ENCODE measurements at places on chromosomes 2 and 18.
A peak's percentile ranks its signal among the peaks of the same experiment; 100 is the strongest.

DNA sequence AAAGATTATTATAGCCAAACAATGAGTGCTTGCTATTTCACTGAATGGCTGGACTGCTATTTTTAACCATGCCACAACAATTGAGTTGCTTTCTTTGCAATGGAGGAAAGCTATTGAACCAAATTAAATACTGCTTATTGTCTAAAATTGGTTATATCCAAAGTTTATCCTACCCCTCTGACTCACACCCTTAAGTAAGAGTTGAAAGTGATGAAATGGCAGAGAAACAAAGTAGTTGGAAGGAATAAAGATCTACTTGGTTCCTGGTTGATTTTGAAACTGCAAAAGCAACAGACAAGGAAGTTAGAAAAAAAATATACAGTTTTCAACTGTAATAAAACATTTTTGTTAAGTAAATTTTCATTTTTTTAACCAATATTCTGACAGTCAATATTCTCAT, 47.5 kb downstream of the EML4 start:
- peak; percentile 59 for DNase-seq

GRCh38 chr2:176680916-176681516, 411.8 kb downstream of the MTX2 start:
- DNase-seq = peak; percentile 47

DNA sequence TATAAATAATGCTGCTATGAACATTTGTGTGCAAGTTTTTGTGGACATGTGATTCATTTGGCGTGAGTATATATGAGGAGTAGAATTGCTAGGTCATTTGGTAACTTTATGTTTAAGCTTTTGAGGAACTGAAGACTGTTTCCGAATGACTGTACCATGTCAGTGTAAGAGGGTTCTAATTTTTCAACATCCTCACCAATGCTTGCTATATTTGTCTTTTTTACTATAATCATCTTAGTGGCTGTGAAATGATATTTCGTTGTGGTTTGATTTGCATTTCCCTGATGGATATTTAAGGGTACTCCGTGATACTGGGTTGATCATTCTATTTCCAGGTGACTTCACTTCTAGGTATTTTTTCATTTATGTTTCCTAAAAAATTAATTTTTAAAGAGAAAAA, 241.1 kb downstream of the BCL2 start:
- no peak for DNase-seq

DNA sequence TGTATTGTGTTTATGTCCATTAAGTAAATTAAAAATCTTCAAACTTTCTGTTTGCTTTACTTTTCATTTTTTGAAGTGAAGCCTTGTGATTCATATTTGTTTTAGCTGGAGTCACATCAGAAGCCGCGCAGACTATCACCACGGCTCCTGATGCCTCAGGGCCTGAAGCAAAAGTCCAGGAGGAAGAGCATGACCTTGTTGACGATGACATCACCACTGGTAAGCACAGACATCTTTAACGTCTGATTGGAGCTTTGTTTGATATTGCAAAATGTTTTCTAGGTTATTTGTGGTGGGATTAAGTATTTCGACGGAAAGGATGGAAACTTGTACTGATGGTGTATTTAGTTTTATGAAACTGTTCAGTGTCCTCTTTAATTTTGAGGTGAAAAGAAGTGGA, 164.8 kb downstream of the WDR7 start:
- peak; percentile 41 for DNase-seq

DNA sequence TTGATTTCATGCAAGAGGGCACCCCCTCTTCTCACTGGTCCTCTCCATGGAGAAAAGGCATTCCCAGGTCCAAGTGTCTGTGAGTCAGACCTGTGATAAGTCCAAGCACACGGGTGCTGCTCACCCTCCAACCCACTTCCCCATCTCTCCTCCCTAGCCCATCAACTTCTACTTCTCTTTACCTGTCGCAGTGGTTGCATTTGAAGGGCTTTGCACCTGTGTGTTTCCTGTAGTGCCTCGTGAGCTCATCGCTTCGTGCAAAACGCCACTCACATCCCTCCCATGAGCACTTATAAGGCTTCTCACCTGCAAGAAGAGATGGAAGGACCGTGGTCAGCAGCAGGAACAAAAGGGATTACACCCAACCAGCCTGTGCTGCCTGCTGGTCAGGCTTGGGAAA, 77.5 kb downstream of the KLF7 start:
- DNase-seq = no peak

- no peak for DNase-seq
These were observed 171.2 kb downstream of the HAUS1 start for GRCh38 chr18:46275370-46275769.

DNA sequence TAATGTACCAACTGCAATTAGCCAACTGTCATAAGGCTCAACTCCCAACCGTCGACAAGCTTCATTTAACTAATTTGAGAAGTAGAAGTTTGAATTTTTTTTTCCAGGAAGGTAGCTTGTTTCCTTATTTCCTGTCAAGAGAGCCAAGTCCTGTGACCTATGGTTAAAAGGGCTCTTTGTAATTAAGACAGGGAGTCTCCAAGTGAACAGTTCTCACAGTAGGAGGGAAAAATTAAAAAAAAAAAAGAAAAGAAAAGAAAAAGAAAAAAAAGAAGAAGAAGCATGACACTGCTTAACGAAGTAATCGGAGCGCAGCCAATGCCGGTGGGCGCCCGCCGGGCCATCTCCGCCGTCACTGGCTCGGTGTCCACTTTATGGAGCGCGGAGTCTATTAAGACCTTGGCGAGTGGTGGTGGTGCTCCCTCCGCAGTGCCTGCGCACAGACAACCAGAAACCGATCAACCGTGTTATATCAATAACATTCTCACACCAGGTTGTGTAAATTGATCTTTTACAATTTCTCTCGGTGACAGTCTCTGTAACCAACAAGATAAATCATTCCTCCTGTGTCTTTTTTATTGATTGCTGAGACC, 197.2 kb upstream of the POU3F3 start:
- DNase-seq = no peak

DNA sequence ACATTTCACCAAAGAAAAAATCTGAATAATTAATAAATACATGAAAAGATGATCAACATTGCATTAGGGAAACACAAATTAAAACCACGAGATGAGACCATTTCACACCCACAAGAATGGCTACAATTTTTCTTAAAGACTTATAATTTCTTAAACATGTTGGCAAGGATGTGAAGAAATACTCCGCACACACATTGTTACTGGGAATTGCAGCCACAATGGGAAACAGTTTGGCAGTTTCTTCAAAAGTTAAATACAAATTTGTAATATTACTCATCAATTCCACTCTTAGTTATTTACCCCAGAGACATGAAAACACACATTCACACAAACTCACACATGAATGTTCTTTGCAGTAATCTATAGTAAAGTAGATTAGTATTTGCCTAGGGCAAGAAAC, 363.3 kb upstream of the SMIM21 start:
- no peak for DNase-seq

- DNase-seq = peak; percentile 80
These were observed 278.2 kb downstream of the IKZF2 start for GRCh38 chr2:212873256-212873655.

GRCh38 chr18:23259701-23260681, 124.7 kb downstream of the CABLES1 start:
- DNase-seq = peak; percentile 62

DNA sequence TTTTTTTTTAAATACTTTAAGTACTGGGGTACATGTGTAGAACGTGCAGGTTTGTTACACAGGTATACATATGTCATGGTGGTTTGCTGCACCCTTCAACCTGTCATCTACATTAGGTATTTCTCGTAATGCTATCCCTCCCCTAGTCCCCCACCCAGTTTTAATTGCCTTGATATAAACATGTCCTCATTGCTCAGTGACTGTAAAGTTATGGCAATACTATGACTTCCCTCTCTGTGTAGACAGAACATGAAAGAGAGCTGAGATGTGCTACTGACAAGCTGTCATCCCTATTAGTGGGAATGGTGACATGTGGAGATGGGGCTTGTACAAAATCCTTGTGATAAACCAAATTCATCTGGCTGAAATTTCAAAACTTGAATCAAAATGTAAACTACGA, 449.7 kb upstream of the TRIB2 start:
- no peak for DNase-seq

DNA sequence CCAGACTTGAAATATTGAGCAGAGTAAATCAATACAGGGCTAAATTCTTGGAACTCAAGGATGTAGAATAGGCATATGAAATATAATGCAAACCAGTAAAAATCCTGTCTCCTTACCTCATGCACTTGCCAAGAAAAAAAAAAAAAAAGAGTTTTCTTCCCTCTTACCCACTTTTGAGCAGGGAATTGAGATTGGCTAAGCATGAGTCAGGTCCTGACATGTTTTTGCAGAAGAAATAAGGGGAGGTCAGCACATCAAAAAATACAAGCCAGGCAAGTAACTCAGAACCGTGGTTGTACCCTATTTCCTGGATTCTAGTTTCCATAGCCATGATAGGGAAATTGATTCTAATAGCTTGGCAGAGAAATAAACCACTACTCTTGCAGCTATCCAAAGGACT, 1526.7 kb downstream of the LRP1B start:
- peak; percentile 11 for DNase-seq

DNA sequence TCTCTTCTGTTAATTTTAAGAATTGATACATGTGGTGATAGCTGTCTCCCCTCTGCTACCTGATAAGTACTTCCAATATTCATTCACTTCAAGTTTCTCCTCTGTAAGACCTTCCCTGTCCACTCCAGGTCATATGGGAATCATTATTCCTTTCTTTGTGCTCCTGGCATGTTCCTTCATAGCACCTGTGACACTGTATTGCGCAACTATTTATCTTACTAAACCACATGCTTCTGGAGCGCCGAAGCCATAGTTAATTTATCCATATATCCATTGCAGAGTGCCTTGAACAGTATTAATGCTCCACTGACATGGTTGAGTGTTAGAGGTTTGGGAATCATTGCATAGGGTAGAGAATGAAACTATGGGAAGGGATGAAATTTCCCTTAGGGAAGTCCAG, 7.9 kb upstream of the PRKD3 start:
- peak; percentile 15 for DNase-seq

- no peak for DNase-seq
These were observed 151.3 kb downstream of the UBR3 start for GRCh38 chr2:169978402-169979017.

- DNase-seq = no peak
These were observed 123.5 kb downstream of the MYO5B start for GRCh38 chr18:50071397-50071796.

GRCh38 chr2:74005786-74006185, 21.1 kb downstream of the TET3 start:
- no peak for DNase-seq

DNA sequence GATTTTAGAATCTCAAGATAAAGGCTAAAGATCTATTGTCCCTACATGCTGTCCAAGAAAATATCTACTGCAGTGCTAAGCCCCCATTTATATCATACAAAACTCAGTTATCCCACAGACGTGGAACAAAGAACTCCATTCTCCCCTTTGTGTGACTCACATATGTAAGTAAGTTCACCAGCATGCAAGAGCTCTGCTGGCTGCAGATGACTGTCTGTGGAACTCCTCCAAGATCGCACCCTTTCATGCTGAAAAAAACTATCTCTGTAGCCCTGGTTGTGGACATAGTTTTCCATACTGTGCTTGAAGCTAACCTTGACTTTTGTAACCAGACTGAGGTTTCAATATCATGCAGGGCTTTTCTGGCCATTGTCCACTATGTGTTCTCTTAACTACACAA, 207.1 kb downstream of the ZNF521 start:
- no peak for DNase-seq

DNA sequence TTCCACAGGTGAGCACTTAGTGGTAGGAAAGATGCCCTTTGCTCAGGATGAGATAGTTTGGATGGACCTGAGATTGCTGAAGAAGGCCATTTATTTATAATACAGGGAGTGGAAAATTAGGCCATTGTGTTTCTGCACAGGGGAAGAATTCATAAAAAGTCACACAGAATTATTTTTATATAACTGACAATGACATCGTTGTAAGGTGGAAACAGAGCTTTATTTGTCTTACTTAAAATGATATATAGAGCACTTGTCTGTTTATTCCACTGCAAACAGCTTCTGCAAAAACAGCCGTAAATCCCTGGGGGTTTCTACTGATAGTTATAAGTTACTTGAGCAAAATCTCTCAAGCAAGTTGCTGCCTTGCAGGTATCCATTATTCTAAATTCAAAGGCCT, 158.1 kb upstream of the ZNF521 start:
- DNase-seq = no peak

DNA sequence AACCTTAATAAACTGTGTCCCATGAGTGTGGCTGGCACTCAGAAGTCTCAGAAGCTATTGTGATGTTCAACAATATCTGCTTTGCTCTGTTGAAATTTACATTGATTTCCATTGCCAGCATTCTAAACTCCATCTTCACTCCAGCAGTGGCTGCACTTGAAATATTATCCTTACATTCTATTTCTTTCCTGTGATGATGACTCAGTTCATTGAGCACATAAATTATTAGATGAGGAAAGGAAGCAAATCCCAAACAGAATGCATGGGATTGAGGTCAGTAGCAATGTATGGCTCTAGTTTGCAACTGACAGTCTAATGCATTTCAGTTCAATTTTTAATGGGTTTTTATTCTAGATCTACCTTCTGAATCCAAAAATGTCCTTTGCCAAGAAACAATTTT, 92.4 kb upstream of the TTN start:
- DNase-seq = no peak

DNA sequence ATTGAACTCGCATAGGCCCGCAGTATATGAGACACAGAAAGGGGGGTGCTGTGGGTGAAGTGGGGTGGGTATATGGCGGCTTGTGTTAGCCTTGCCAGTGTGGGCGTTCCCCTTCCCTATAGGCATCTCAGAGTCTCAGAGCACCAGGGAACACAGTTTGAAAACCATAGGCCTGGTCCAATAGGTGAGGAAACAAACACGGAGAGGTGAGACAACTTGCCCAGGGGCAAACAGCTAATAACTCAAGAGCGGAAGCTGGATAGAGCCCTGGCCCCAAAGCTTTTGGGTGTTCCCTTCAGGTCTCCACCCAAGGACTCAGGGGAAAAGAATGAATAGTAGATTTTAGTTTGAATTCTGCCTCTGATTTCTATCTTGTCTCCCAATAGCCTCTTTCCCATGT, 7.9 kb downstream of the LIPG start:
- DNase-seq = peak; percentile 81

DNA sequence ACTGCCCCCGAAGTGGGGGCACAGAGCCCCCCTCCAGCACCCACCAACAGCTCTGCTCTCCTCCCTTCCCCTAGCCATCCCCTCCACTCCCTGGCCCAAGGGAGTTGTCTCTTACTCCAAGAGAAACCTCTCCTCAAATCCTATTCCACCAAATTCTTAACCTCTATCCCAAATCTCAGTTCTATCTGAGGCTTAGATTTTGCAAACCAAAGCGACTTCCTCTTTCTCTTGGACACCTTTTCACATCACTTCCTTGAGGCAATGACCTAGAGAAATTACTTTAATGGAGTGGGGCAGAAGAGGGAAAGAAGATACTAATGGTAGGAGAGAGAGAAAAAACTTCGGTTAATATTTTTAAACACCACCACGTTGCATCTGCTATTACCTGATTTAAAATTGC, 167.2 kb downstream of the SS18 start:
- DNase-seq = no peak

GRCh38 chr2:72089537-72089936, 58.1 kb downstream of the CYP26B1 start:
- DNase-seq = no peak

All from bronchial epithelial cell (primary cell).